Fibroblast of lung (primary cell): ENCODE measurements at places on chromosomes 2 and 18. TPM values are rescaled to one million over a fixed set of nuclear protein-coding genes. Genes with fewer than 3 reads are reported as not detected.
A peak's percentile ranks its signal among the peaks of the same experiment; 100 is the strongest.

The HJURP gene
- total RNA-seq = 0.26 and 5.8 TPM in 2 replicates

DNA sequence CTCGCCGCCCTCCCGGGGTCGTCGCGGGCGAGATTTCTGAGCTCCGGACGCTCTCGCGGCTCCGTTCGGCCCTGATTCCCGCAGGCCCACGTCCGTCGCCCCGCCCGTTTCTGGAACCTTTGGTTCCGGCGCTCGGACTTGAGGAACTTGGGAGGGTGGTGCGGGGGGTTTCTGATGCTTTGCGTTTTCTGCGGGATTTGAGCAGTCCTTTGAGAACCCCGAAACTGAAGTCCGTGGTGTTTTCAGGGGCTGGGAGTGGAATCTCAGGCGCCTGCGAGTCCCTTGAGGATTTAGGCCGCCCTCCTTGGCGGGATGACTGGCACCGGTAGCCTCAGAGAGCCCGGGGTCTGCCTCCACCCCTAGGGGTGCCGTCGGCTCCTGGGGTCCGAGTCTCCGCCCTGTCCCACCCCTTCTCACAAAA is 336 bp downstream of the THNSL2 start:
- peak; percentile 52 for DNase-seq
- H3K27ac ChIP-seq = no peak overlapping the region
- no peaks in the 10 kb centered on the region for H3K27me3 ChIP-seq
- H3K36me3 ChIP-seq = no peaks in the 10 kb centered on the region
- H3K4me1 ChIP-seq = no peaks in the 10 kb centered on the region
- H3K4me3 ChIP-seq = no peak overlapping the region

The ZNF397 gene
- total RNA-seq = 19.5 and 23.8 TPM in 2 replicates

DNA sequence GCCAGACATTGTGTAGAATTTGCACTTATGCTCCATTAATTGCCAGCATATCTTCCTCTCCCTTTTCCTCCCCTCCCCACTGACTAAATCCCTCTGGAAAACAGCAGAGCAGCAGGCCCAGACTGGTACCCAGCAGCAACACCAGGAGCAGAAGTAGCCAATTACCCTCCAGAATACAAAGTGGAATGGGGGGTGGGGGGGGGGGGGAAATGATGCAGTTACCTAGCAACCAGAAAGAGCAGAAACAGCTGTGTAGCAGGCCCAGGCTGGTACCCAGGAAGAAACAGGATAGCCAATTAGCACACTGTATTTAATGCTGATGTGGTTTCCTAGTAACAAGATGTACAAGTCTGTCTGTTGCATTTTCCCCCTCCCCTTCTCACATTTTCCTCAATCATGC is 52.3 kb downstream of the KLF7 start:
- H3K36me3 ChIP-seq = peaks cover 3% of the 10 kb centered on the region
- no peak overlapping the region for H3K4me3 ChIP-seq
- H3K27me3 ChIP-seq = no peaks in the 10 kb centered on the region
- H3K27ac ChIP-seq = no peak overlapping the region

The GPR39 gene
- 0.26 and 1.3 TPM in 2 replicates for total RNA-seq

The TCF7L1 gene
- 0.51 and 0.83 TPM in 2 replicates for total RNA-seq

The LYPD1 gene
- 0.17 and 0.26 TPM in 2 replicates for total RNA-seq

The C2orf92 gene
- 0.77 and 0.99 TPM in 2 replicates for total RNA-seq

DNA sequence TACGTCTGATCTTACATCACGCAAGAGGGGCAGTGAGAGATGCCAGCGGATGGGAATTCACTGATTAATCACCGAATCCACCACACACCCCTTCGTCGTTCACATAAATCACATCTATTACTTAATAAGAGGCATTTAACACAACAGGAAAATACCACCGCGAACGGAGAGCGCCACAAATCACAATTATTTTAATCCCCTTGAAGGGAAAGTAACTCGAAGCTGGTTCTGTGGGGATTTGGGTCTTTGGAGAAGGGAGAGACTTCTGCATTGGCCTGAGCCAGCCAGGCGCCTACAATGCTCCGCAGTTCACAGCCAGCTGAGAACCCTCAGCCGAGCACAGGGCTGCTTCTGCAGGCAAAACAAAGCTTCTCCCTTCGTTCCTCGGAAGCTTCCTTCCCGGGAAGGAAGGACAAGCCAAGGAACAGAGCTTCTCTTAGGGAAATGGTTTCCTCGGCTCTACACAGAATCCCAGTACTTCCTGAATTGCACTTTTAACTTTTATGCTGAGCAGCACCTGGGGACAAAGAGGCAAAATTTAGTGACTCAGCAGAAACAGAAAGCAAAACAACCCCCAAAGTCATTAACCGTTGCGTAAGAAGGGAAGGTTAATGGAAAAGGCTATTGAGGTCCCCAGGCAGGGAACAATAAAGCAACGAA is at the start of gene LRP1B:
Gene LRP1B, minus strand, starts transcription at position 7 of the 660 bp plus-strand sequence. CDS start 287 bp downstream, outside the sequence.
- DNase-seq = peak; percentile 48
- H3K4me1 ChIP-seq = no peaks in the 10 kb centered on the region
- peak within 1 kb of the TSS; percentile 34 for H3K4me3 ChIP-seq
- no peaks in the 10 kb centered on the region for H3K36me3 ChIP-seq
- no peak within 1 kb of the TSS for H3K27ac ChIP-seq
- no peaks in the 10 kb centered on the region for H3K27me3 ChIP-seq

The MATN3 gene
- total RNA-seq = 0.51 and 2.3 TPM in 2 replicates

- H3K27me3 ChIP-seq = no peaks in the 10 kb centered on the region
- H3K27ac ChIP-seq = no peak overlapping the region
- H3K36me3 ChIP-seq = no peaks in the 10 kb centered on the region
- no peak overlapping the region for H3K4me3 ChIP-seq
- H3K4me1 ChIP-seq = no peaks in the 10 kb centered on the region
Observed at GRCh38 chr2:120066800-120067547, 54.1 kb downstream of the EPB41L5 start.
